ENCODE measurements at places on chromosomes 4 and X.

DNA sequence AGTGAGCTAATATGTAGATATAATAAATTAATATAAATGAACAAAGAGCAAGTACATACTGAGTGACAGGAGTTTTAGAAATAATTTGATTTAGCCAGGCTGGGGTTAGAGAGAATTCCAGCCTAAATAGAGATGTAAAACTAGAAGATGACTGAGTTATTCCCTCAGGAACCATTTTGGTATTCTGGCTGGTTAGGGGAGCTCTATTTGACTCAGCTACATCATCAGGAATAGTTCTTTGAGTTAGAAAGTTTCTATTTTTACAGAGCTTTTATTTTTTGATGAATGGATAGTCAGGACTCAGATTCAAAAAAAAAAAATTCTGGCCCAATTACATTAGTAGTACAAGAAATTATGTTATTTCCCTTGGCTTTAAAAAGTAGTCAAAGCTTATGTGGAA is 180.4 kb upstream of the MID1 start:
- no peak for DNase-seq

DNA sequence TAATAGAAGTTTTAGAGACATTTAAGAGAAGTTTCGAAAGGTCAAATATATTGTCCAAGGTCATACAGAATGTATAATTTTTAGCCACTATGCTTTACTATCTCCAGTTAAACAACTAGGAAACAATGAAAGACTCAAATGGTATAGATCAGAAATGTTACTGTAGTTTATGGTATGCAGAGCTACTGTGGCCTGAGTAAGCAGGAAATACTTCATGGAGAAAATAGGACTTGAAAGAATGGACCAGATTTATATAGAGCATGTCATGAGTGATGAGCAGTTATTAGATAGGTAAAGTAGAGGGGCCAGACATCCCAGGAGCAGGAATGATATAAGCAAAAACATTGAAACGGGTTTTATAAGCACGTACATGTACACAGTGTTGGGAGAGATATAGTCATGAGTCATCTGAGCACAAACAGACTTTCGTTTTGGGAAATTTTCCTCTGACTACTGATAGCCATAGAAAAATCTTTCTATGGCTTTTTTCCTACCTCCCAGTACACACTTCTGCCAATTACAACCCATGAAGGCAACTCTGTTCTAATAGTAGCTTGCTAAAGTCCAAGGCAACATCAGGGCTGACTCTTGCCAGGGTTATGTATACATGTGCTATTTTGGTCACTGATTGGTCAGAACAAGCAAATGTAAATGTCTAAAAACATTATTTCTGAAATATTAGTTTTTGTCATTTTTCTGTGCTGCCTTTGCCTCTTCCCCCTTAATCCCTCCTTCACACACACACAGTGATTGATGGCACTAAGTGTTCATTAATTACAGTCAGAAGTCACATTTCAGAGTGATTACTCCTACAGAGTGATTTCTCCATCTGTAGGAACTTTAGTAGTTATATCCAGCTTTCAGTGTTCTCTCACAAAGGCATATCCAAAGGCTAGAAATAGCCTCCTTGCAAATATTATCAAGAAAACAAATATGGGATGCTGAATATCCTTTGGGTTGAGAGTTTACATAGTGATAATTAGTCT is 198.7 kb downstream of the ENOX2 start:
- DNase-seq = no peak

DNA sequence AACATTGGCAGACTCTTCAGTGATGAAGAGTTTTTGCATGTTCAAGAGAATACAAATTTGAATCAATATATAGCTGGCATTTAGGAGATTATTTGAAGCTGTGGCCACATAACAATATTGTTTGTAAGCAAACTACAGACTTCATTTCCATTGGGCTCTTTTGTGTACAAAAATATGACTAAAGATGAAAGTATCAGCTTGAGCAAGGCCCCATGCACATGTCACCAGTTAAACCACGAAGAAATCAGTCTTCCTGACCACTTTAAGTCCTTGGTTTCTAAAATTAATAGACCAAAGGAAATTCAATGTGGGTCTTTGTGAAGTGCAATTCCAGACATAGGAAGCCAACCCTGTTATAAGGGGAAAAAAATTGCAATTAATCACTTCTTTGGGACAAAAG is 1664.6 kb upstream of the ADGRL3 start:
- no peak for DNase-seq

DNA sequence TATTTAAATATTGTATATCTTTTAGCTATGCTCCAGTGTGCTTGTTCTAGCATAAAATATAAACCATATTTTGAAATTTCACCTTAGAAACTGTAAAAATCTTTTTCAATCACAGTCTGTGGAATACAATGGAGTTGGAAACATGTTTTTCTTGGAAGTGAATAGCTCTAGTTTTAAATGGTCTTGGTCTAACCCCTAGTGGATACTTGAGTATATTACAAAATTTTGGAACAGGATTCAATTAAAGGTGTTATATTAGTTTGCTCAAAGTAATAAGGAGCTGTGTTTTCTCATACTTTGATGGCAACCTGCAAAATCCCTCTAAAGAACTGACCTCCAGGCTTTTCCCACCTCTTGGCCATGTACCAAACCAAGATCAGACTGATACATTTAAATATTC is 48.2 kb downstream of the STK26 start:
- DNase-seq = peak; percentile 5

DNA sequence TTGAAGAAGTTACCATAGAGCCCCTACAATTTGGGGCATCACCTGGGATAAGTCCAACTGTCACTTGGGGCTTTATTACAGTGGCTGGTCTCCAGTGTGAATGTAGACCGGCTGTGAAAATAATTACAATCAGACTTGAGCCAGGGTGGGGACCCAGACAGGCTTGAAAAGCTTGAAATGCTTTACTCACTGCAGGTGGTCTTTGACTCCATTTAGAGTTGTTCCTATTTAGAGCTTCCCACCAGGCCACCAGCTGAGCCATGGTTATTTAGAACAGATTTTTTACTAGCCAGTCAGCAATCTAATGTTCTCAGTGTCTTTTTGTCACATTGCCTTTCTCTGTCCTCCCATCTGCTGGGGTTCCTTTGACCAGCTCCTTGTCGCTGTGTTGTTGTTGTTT is 5.7 kb downstream of the ARHGAP10 start:
- peak; percentile 29 for DNase-seq

- DNase-seq = no peak
Observed at GRCh38 chrX:41779030-41779564, 55.1 kb downstream of the GPR82 start.

- DNase-seq = no peak
Observed at GRCh38 chr4:140837736-140838135, 81.6 kb upstream of the TBC1D9 start.

GRCh38 chr4:184345573-184345922 is 127.9 kb upstream of the ENPP6 start:
- DNase-seq = no peak

DNA sequence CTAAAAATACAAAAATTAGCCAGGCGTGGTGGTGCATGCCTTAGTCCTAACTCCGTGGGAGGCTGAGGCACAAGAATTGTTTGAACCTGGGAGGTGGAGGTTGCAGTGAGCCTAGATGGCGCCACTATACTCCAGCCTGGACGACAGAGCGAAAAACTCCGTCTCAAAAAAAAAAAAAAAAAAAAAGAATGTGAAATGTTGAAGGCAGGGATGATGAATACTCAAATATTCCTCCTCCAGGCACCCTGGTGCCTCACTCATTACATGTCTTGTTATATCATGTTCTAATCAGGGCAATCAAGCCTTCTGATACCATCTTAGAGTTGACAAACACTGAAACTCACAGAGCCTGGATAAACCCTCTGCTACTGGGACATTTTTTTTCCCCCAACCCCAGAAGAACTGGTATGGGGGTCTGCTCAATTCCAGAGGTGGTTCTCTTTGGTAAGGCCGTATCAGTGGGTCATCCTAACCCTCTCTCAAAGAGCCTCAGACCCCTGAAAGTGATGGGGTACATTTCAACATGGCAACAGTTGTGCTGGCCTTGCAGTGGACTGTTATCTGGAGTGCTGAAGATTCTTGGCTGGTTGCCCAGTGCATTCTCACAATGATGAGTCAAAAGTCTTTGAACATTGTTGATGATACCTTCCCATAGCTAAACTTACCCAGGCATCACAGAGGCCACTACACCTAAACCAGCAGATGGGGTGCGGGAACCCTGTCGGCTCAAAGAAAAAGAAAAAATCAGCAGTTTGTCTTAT is 2.4 kb upstream of the SH3KBP1 start:
- no peak for DNase-seq

- DNase-seq = no peak
Observed at GRCh38 chr4:82864336-82864979, 26.5 kb downstream of the SEC31A start.

- no peak for DNase-seq
Observed at GRCh38 chr4:48212165-48212564, 57.5 kb downstream of the TEC start.

- DNase-seq = no peak
Observed at GRCh38 chr4:118783887-118784286, 52.0 kb downstream of the SEC24D start.

DNA sequence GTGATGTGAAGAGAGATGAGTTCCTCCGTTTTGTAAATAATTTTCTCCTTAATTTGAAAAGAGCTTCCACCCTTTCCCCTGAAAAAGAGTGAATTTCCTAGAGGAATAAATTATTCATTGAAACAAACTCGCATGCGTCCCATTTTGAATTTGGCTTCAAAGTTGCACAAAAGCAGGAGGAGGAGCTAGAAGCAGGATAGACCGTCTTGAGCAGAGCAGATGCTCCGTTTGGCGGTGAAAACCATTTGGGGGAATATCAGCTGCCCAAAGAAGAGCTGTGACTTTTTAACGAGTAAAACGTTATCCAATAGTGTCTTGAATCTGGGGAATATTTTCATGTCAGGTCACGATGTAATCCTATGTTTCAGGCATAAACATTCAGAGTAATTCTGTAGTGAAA is 42.0 kb downstream of the FAM149A start:
- no peak for DNase-seq

- peak; percentile 11 for DNase-seq
Observed at GRCh38 chrX:120514236-120514635, 45.1 kb upstream of the LAMP2 start.

DNA sequence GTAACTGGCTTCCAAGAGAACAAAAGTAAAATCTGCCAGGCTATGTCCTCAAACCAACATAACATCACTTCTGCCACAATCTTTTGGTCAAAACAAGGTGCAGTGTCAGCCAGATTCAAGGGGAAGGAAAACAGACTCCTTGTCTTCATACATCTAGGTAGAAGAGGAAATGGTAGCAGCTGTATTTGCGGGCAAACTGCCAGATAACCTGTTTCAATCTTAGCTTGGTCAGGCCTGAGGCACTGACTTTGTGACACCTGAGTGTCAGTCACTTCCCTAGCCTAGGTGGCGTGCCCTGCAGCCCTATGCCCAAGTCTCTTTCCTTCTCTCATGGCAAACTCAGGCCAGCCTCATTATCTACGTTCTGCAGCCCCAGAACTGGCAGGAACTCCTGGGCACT is 146.2 kb upstream of the JADE1 start:
- no peak for DNase-seq

DNA sequence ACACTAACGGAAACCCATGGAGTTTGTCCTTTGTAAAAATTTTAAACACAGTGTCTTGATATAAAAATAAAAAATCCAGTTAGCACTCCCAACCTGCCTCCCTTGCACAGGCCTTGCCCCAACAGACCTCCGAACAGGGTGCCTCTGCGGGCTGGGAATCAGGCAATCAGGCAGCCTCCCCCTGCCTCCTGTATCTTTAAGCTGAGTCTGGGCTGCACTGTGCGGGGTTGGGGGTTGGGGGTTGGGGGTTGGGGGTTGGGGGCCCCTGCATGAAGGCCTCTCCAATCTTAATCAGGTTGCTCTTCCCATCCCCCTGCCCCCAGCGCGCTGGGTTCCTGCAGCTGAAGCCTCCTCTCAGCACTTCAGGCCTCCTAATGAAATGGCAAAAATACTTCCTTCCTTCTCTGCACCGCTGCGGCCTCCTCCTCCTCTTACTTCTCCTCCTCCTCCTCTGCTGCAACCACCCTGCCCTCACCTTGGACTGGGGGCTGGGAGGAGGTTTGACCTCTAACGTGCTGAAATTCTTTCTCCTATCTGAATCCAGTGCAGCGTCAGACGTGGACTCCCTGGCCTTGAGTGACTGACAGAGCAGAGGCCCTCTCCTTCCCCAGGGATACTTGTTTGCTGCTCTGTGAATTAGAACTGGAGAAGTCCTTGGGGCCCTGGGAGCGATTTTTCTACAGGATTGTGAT is 26.6 kb downstream of the NLGN3 start:
- peak; percentile 23 for DNase-seq

DNA sequence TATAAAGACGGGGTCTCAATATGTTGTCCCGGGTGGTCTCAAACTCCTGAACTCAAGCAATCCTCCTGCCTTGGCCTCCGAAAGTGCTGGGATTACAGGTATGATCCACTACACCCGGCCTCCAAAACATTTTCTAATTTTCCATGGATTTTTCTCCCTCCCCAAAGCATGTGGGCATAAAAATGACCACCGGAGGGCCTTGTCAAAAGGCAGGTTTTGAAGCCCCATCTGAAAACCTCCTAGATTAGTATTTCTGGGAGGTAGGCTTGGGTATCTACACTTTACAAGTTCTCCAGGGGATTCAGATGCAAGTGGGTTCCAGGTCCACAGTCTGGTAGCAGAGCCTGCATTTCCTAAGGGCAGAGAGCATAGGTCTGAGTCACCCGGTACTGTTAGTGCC is 1.4 kb upstream of the GPR173 start:
- no peak for DNase-seq

GRCh38 chr4:108716340-108716739 is 46.5 kb downstream of the ETNPPL start:
- DNase-seq = no peak

DNA sequence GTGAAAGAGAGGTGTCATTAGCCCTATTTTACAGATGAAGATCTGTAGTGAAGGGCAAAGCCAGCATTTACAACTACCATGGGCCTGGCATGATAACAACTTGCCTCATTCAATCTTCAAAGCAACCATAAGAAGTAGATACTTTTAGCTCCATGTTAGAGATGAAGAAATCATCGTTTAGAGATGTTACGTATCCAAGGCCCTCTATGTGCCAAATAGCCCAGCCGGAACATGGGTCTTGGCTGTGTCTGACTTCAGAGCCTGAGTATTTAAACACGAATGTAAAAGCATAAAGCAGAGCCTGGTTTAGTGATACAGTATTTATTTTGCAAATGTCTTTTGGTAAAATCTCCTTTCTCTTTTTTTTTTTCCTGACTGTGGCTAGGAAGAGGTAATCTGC is 197.1 kb downstream of the RASL11B start:
- DNase-seq = no peak

DNA sequence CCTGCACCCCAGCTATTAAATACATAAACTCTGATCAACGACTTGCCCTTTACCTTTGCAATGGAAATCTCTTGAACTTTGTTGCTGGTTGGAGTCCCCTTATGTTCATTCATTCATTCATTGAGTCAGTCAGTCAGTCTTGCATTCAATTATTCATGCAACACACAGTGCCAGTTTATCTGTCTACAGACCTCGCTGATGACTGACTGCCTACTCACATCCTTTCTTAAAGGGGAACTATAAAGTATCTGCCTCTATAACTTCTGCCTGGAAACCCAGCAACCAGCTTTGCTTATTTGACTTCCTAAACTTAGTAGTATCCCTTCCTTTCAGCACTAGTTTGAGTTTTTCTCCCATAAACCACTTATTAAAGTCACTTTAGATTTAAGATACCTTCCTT is 620.8 kb upstream of the ADGRL3 start:
- DNase-seq = no peak

GRCh38 chr4:141587897-141588296 is 48.5 kb upstream of the IL15 start:
- DNase-seq = no peak

Data from iPS-NIHi11 (cell line).